ENCODE measurements at places on chromosomes 1 and 21.

GRCh38 chr1:57138432-57139078 is 172.7 kb upstream of the C8B start:
- DNase-seq, result no peak

DNA sequence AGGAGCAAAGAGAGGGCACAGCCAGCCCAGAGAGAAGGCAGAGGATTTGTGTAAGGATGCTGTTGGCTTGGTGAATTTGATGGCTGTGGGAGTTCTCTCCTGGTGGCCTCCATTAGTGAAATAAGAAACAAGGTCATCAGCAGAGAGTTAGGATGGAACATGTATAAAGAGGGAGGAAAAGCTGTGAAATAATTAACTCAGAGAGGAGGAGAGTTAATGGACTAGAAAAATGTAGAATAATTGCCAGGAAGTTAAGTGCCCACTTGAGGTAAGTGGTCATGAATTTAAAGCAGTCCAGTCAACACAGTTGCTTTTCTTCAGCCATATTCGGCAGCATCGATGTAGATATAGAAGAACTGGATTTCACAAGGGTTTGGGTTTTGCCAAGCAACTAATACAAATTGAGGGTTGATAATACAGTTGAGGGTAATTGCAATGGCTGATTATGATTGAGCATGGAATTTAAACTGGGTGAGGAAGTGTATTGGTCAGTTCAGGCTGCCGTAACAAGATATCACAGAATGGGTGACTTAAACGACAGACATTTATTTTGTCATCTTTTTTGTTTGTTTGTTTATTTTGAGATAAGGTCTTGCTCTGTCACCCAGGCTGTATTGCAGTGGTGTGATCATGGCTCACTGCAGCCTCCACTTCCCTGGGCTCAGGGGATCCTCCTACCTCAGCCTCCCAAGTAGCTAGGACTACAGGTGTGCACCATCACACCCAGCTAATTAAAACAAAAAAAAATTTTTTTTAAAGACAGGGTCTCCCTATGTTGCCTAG is 31.7 kb upstream of the KLF17 start:
- DNase-seq, result no peak

DNA sequence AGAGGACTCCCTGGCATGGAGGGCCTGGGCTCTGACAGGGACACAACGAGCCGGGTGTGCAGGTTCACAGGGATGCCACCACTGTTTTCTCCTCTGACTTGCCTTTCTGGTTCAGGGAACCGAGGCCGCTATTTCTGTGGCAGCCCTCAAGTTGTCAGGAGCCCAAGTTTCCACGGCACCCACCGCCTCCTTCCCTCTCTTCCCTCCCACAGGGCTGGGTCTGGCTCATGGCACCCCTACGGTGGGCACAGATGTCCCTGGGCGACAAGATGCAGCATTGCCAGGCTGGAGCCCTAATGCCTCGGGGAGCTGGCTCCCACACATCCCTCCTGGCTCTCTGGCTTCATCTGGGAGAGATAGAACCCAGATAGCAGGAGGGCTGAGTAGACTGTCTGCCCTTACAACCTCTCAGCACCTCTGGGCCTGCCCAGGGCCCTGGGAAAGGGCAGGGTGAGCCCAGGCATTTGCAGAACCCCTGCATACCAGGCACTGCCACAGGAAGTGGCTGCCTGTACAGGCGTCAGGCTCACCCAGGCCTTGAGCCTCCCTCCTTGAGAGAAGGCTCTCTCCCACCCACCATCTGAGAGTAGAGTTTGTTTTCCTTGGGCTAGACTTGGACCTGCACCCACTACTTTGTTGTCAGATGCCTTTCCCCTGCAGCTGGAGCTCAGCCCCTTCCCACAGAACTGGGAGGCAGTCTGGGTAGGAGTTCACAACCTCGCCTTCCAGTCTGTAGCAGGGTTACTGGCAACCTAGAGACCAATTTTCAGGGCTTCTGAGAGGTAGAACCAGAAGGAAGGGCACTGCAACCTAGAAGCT is 20.5 kb downstream of the KCNC4 start:
- DNase-seq, result no peak

DNA sequence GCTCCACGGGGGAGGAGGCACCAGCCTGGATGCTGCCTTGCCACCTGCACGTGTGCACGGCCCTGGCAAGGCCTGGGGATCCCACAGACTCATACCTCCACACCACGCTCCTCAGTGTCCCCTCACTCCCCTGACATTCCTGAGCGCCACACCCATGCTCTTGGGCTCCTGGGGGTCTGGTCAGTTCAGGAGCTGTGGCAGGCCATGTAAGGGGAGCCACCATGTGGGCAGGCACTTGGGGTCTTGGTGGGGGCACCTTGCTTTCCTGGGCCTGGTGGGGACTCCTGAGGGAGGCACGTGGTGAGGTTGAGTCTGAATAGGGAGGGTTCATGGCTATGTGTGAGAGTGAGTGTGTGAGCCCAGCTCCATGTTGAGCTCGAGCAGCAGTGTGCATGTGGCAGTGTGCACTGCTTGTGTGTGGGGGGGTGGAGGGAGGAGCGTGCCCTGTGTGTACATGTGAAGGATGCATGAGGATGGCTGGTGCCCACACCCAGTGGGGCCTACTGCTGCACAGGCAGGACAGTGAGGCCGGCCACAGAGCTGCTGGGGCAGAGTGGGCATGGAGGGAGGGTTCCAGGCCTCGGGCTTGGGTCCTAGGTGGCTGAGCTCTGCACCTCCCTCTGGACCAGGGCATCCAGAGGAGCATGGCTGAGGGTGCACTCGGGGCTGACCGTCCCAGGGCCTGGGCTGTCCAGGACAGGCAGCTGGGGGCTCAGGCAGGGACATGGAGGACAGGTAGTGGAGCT is 1.6 kb downstream of the GJC2 start:
- DNase-seq, result no peak

DNA sequence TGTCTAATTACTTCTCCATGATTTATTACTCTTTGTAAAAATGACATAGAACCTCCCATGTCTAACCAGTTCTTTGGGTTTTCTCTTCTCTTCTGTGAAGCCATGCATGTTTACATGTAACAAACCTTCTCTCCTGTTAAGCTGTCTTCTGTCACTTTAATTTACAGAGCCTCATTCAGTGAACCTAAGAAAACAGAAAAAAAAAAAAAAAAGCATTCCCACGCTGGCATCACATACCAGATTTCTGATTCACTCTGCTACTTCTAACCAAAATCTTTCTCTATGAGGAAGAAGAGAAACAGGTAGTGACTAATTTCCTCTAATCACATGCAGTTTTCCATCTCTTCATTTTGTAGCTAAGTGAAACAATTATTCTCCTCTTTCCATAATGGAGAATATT is 141.4 kb upstream of the CXADR start:
- DNase-seq, result no peak

DNA sequence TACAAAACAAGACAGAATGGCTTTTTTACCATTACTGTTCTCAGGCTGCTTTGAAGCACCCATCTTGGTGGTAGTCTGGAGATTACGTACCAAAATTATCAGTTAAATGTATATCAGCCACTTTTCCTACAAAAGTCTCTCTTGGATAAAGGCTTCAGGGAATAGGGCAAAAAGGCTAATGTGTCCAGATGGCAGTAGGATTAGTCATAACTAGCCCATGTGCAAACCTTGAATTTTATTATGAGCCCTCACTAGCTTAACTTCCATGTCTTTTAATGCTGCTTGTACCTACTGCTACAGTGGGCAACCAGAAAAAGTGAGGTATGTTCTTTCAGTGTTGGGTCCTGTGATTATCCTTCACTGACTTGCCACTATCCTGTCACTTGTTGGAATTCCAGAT is 51.0 kb downstream of the PLPPR4 start:
- DNase-seq, result no peak

DNA sequence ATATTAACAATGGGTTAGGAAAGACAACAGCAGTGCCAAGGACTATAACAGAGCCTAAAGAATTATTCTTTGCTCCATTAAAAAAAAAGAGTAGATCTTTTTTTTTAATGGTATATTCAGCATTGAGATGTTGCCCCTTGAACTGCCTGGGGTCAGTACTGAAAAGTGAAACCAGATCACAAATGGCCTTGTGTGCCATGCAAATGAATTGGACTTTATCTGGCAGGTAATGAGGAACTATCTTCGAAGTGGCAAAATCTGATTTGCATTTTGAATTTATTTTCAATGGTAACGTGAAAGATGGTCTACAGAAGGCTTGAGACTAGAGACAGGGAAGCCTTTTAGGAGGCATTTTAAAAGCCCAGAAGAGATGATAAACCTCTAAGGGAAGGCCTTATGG is 21.4 kb upstream of the PKN2 start:
- DNase-seq, result no peak

- DNase-seq, result no peak
These were observed 4.7 kb downstream of the ZBTB7B start for GRCh38 chr1:155007251-155007828.

- no peak for DNase-seq
These were observed 115.6 kb upstream of the KIF26B start for GRCh38 chr1:245039196-245039595.

DNA sequence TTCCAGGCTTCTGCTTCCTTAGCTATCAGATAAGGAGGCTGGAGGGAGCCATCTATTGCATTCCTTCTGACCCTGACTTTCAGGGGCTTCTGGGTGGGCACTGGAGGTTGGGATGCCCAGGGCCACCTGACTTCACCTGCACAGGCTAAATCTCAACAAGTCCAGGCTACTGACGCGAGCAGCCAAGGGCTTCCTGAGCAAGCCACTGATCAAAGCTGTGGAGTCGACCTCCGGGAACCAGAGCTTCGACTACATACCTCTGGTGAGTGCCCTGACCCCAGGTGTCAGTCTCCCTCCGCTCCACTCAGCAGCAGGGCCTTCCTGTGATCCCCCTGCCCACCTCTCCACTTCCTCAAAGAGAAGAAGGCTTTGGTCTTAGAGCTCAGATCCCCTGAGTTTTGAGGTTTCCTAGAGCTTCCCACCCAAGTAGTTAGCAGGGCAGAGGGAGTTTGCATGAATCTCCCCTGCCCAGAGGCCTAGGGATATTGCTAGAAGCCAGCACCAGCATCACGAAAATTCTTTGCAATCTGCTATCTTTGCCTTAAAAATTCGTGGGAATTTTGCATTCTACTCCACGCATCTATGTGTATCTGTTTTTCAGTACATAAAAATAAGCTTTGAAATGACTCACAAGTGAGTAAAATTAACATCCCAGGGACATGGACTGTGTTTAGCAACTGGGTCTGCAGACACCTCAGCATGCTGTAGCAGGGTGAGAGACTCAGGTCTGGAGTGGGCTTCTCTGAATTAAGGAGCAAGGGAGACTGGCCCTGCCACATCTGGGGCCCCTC is 61.4 kb downstream of the VWA5B1 start:
- no peak for DNase-seq

DNA sequence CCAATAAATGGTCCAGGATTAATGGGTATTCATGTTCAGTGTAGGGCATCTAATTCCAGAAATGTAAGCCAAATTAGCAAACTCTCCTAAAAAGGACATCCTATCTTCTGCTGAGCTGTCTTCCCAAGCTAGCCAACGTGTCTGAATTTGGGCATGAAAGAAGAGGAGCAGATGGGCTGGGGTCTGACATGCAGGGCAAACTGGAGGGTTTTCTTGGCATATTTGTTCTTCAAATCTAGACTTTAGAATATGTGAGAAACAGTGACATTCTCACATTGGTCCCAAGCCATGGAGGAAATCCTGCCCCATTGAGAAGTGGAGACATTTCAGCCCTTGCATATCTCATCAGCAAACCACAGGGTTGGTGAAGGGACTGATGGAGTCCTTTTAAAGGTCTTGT is 67.2 kb downstream of the LRIG2 start:
- no peak for DNase-seq

DNA sequence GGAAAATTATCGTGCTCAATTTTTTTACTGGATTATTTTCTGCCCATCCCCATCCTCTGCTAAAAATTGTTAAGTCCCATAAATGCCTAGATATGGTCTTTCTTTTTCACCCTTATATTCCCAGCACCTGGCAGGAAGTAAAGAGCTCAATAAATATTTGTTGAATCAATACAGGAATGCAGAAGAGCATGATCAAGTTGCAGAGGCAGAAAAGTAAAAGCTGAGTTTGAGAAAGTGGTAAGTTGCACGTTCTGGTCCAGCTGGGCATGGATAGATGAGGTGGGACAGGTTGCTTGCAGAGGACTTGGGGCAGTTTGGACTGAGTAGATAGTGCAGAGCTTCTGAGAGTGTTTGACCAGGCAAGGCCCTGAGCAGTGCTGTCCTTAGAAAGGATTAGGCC is 40.1 kb downstream of the ZNF281 start:
- DNase-seq, result no peak

GRCh38 chr1:65243491-65243890 is 65.9 kb upstream of the DNAJC6 start:
- DNase-seq, result no peak

GRCh38 chr1:6747674-6748073 is 37.6 kb upstream of the CAMTA1 start:
- no peak for DNase-seq

GRCh38 chr1:37055631-37056030 is 21.3 kb upstream of the GRIK3 start:
- DNase-seq, result no peak

GRCh38 chr1:165143437-165144065 is 213.0 kb downstream of the LMX1A start:
- peak; percentile 8 for DNase-seq

DNA sequence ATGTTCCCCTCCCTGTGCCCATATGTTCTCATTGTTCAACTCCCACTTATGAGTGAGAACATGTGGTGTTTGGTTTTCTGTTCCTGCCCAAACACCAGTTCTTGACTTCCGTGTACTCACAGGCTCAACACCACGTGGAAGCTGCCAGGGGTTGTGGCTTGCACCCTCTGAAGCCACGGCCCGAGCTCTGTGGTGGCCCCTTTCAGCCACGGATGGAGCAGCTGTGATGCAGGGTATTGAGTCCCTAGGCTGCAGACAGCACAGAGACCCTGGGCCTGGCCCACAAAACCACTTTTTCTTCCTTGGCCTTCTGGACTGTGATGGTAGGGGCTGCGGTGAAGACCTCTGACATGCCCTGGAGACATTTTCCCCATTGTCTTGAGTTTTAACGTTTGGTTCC is 111.6 kb downstream of the SYT14 start:
- DNase-seq, result no peak

DNA sequence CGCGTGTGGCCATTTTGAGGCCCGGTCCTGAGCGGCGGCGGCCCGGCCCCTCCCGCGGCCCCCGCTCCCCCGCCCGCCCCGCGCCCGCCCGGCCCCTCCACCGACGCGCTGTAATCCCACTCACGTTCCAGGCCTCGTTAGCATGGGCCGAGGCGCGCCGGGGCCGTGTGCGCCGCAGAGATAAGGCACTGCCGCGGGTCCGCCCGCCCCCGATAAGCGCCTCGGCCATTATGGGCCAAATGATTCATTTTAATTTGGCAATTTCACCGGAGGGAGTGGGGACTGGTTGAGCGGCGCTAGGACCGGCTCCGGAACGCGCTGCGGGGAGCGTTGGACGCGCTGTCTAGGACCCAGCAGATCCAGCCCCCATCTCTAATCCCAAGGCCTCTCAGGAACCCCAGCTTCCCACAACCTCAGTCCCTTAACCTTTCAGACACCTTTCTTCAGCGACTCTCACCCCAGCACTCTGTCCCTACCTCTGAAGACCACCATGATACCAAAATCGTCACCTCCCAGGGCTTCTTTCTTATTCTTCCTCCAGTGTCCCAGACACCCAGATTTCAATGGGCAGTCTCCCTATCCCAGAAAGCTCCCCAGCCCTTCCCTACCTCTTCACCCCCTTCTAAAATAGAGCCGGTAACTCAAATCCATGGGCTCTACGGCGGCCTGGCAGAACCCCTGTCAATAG is at the start of gene TAL1:
Gene TAL1 (minus strand): TSS at position 39 of the 688 bp plus-strand sequence. CDS start 6,337 bp downstream, outside the sequence.
- DNase-seq, result no peak
